ENCODE measurements at places on chromosomes 6 and 20.
A peak's percentile ranks its signal among the peaks of the same experiment; 100 is the strongest.

GRCh38 chr6:81865712-81866111 lies 113.2 kb upstream of the TENT5A start:
- H3K4me1 ChIP-seq: 0 out of 2 replicates have a peak, but pooled peaks cover 2% of the 10 kb centered on the region
- H3K36me3 ChIP-seq: no peaks in the 10 kb centered on the region
- no peak overlapping the region for H3K27ac ChIP-seq
- H3K27me3 ChIP-seq: no peaks in the 10 kb centered on the region
- DNase-seq: no peak

DNA sequence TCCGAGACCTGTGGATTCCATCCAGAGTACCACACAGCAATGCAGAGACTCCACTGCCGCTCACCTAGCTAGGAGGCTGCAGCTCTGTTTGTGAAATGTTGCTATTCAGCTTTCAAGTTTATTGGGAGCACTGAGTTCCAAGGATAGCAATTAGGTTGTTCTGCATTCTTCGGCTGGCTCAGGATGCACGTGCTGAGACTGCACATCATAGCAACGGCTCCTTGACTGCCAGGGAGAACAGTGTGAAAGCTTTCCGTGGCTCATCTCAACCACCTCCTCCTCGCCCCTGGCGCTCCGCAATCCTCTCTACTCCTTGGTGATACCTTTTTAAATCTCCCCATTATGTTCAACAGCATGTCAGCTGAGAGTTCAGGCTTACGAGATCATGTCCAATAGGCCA lies 116.6 kb downstream of the TSHZ2 start:
- no peaks in the 10 kb centered on the region for H3K36me3 ChIP-seq
- H3K4me1 ChIP-seq: no peaks in the 10 kb centered on the region
- H3K27ac ChIP-seq: no peak overlapping the region
- no peak for DNase-seq

GRCh38 chr6:19037607-19038006 lies 650.5 kb downstream of the RNF144B start:
- H3K4me3 ChIP-seq: no peak overlapping the region
- H3K4me1 ChIP-seq: no peaks in the 10 kb centered on the region
- no peak overlapping the region for H3K27ac ChIP-seq

DNA sequence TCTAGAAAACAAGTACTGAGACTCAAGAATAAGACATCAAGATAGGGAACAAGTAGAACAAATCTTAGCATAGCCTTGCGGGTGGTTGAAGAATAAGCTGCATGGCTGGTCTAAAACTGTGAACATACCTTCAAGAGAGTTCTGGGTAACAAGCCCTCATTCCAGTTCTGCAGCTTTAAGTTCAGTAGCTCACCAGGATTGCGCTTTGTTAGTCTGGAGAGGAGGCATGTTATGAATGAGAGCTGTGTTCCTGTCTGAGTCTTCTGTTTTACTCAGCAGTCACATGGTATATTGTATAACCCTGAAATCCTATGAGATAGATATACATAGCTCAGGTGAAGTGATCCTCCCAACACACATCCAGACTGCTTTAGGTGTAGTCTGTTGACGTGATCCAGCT lies 406.6 kb upstream of the IRAK1BP1 start:
- H3K27me3 ChIP-seq: no peaks in the 10 kb centered on the region
- no peak overlapping the region for H3K27ac ChIP-seq
- no peaks in the 10 kb centered on the region for H3K4me1 ChIP-seq
- no peak for DNase-seq
- no peak overlapping the region for H3K4me3 ChIP-seq
- peaks cover 5% of the 10 kb centered on the region for H3K36me3 ChIP-seq

DNA sequence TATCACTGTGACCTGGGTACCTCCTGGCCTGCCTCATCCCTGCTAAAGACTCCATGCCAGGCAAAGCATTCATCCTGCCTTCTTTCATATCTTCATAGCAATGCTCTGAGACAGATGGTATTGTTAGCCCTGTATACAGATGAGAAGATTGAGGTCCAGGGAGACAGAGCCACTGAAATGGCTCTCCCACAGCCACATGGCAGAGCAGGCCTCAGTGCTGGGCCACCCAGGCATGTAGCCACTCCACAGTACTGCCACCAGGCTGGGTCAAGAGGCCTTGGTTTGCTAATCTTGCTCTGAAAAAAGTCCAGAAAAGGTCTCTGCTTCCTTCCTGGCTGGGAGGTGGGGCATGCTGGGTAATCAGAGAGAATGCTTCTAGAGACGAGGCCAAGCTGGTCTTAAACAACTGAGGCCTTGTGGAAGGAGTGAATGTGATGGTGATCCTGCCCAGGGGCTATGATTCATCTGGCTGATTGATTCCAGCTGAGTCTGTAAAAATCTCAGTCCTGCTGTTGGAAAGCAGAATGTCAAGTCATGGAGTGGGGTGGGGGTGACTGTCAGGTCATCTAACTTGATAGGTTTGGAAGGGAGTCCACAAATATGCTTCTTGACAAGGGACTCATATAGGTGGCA lies 29.8 kb downstream of the HM13 start:
- H3K36me3 ChIP-seq: peaks cover 32% of the 10 kb centered on the region
- no peaks in the 10 kb centered on the region for H3K27me3 ChIP-seq
- H3K4me1 ChIP-seq: no peaks in the 10 kb centered on the region

- no peaks in the 10 kb centered on the region for H3K27me3 ChIP-seq
- H3K4me3 ChIP-seq: no peak overlapping the region
- DNase-seq: no peak
Observed at GRCh38 chr6:257774-258173, 34.5 kb upstream of the DUSP22 start.

DNA sequence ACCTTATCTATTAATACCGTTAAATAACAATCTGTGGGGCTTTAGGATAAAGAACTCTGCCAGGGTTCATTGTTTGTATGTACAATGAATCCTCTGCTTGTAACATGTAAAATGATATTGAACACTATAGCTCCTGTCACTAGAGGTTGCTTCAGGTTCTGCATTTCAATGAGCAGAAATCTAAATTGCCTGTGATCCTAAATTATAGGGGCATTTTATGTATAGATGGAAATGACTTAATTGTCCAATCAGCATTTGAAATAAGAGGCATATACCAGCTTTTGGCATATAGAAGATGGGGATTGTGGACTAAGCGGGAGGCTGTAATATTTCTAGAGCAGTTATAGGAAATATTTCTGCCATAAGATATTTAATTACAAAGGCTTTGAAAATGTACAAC lies 2.0 kb downstream of the NCOA3 start:
- H3K4me1 ChIP-seq: peaks cover 2% of the 10 kb centered on the region
- peak overlapping the region; percentile 97 for H3K4me3 ChIP-seq
- no peak overlapping the region for H3K27ac ChIP-seq

DNA sequence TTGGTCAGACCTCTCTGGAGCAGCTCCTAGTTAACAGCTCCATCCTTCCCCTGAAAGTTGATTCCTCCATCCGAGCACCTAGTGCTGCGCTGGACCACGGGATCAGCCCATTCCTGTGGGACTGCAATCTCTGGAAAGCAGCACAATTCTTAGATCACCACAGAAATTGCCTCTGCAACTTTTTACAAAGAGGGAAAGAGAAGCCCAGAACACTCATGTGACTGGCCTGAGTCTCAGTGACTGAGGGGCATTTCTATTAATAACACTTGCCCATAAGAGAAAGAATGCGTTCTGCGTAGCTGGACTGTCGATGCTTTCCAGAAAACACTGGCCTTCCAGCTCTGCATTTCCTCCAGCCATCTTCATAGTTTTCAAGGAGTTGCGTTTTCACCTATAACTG lies 18.3 kb downstream of the MPC1 start:
- H3K27me3 ChIP-seq: no peaks in the 10 kb centered on the region
- DNase-seq: no peak
- peaks cover 6% of the 10 kb centered on the region for H3K4me1 ChIP-seq
- no peaks in the 10 kb centered on the region for H3K36me3 ChIP-seq
- H3K4me3 ChIP-seq: no peak overlapping the region

DNA sequence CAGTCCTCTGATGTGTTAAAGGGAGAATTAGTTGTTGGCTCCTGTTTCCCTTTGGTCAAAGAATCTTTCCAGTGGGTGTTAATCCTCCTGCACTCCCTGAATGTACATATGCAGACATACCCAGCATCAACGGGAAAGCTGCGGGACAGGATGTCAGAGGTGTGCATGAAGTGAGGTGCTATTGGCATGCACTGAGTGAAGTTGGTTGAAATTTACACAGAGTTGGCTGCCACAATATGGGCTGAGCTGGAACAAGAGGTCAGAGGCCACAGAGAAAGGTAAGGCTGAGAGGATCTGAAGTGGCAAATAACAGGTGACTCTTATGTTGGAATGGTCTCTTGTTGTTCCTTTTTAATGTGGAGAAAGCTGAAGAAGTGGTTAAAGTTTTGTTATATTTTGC lies 82.7 kb upstream of the AKIRIN2 start:
- H3K27ac ChIP-seq: no peak overlapping the region
- H3K4me1 ChIP-seq: peaks cover 5% of the 10 kb centered on the region
- no peaks in the 10 kb centered on the region for H3K27me3 ChIP-seq
- no peak for DNase-seq
- no peaks in the 10 kb centered on the region for H3K36me3 ChIP-seq
- H3K4me3 ChIP-seq: no peak overlapping the region

DNA sequence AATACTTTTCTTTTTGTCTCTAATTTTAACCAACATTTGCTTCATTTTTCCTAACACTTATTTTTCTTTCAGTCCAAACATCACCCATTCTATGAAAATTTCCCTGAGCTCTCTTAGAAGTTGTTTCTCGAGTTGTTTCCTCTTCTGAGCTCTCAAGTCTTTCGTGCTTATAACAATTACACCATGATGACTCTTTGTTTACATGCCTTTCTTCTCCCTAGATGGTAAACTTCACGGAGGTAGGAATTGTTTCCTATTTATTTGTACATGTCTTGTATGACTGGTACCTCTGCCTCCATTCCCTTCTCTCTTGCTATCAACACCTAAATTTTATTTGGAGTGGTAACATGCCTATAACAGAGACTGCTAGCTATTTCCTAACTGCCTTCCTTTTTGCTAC lies 6.4 kb downstream of the BLOC1S5 start:
- no peaks in the 10 kb centered on the region for H3K27me3 ChIP-seq
- H3K36me3 ChIP-seq: peaks cover 11% of the 10 kb centered on the region
- no peak overlapping the region for H3K27ac ChIP-seq
- no peaks in the 10 kb centered on the region for H3K4me1 ChIP-seq

- no peak for DNase-seq
- H3K27me3 ChIP-seq: no peaks in the 10 kb centered on the region
- H3K4me3 ChIP-seq: no peak overlapping the region
- H3K27ac ChIP-seq: no peak overlapping the region
Observed at GRCh38 chr6:14458669-14459266, 341.2 kb downstream of the CD83 start.

- H3K27ac ChIP-seq: no peak overlapping the region
- peak; percentile 87 for DNase-seq
- no peaks in the 10 kb centered on the region for H3K27me3 ChIP-seq
- no peak overlapping the region for H3K4me3 ChIP-seq
- H3K36me3 ChIP-seq: peaks cover 18% of the 10 kb centered on the region
Observed at GRCh38 chr6:31441365-31442267, 38.2 kb downstream of the MICA start.

GRCh38 chr6:139872665-139873064 lies 498.2 kb upstream of the CITED2 start:
- H3K27me3 ChIP-seq: no peaks in the 10 kb centered on the region
- no peak overlapping the region for H3K27ac ChIP-seq
- no peaks in the 10 kb centered on the region for H3K4me1 ChIP-seq
- H3K4me3 ChIP-seq: no peak overlapping the region
- no peaks in the 10 kb centered on the region for H3K36me3 ChIP-seq

DNA sequence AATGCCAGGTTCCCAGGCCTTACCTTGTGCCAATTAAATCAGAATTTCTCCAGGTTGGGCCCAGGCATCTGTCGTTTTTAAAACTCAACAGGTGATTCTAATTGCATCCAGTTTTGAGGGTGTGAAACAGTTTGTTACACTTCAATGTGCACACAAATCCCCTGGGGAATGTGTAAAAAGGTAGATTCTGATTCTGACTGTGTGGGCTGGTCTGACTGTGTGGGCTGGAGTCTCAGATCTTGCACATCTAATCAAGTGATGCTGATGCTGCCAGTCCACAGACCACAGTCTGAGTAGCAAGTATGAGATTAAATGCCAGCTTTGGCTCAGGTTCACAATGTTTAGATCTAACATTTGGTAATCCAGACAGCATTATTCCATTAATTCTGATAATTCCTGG lies 12.5 kb upstream of the ETV7 start:
- no peaks in the 10 kb centered on the region for H3K4me1 ChIP-seq
- H3K36me3 ChIP-seq: no peaks in the 10 kb centered on the region
- H3K27ac ChIP-seq: no peak overlapping the region

- H3K27ac ChIP-seq: no peak overlapping the region
- no peak overlapping the region for H3K4me3 ChIP-seq
- no peaks in the 10 kb centered on the region for H3K27me3 ChIP-seq
- no peak for DNase-seq
Observed at GRCh38 chr6:137680705-137681346, 186.2 kb upstream of the TNFAIP3 start.

DNA sequence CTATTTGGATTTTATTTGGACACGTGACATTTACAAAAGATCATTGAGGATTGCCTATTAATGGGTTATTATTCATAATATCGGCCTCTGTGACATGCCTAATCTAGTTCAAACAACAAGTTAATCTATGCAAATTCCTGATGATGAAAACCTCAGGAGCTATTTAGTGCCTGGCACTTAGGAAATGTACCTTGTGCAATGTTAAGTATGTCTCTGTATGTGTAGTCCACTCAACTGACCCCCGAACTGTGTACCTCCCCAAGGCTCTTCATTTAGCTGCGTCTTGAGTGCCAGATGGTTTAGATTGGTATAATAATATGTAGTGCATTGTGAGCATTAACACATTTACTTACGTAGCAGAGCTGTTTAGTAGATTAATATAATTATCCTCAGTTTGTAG lies 6.9 kb downstream of the LAMA2 start:
- no peaks in the 10 kb centered on the region for H3K36me3 ChIP-seq
- no peak overlapping the region for H3K27ac ChIP-seq
- H3K27me3 ChIP-seq: no peaks in the 10 kb centered on the region
- H3K4me3 ChIP-seq: no peak overlapping the region

DNA sequence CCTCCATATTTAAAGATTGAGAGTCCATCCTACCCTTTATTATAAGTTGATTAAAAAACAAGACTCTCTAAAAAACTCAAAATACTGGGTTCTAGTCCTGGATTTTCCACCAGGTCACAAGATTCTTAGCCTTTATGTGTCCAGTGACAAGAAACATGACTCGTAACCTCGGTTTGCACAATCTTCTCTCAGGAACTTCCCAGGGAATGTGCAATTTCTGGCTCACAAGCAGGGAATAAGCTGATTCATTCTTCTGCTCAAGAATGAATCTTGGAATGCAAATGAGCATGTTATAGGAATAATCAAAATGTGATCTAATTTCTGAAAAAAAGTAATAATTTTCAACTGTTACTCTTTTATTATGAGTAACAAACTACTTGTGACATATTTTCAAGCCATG lies 45.1 kb downstream of the OGFRL1 start:
- H3K27me3 ChIP-seq: no peaks in the 10 kb centered on the region
- H3K4me1 ChIP-seq: peaks cover 5% of the 10 kb centered on the region
- H3K36me3 ChIP-seq: no peaks in the 10 kb centered on the region
- no peak overlapping the region for H3K27ac ChIP-seq

- H3K27ac ChIP-seq: no peak overlapping the region
- H3K4me1 ChIP-seq: 0 out of 2 replicates have a peak, but pooled peaks cover 3% of the 10 kb centered on the region
- H3K4me3 ChIP-seq: no peak overlapping the region
- no peak for DNase-seq
- H3K27me3 ChIP-seq: no peaks in the 10 kb centered on the region
Observed at GRCh38 chr20:60845146-60845545, 406.9 kb upstream of the CDH4 start.
